ENCODE measurements at places on chromosomes 5 and 9.

GRCh38 chr5:665541-665955 is 27.6 kb downstream of the TPPP start:
- no peak for DNase-seq

DNA sequence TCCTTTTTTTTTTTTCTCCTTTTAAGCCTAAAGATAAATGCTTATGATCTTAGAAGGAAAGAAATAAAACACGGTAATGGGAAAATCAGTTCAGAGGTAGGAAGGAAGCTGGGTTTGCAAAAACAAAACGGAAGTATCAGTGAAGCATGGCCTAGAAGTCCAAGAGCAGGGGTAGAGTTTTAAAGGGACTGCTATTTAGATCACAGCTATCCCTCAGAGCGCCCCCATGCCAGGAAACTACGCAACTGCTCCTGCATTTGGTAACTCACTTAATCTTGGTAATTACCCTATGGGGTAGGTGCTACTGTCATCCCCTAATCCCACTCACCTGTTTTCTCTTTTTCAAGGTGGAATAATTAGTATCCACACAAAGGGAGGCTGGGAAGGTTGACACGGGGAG is 16.0 kb downstream of the TLE1 start:
- no peak for DNase-seq

GRCh38 chr5:68055686-68056085 is 159.9 kb upstream of the PIK3R1 start:
- DNase-seq = no peak

DNA sequence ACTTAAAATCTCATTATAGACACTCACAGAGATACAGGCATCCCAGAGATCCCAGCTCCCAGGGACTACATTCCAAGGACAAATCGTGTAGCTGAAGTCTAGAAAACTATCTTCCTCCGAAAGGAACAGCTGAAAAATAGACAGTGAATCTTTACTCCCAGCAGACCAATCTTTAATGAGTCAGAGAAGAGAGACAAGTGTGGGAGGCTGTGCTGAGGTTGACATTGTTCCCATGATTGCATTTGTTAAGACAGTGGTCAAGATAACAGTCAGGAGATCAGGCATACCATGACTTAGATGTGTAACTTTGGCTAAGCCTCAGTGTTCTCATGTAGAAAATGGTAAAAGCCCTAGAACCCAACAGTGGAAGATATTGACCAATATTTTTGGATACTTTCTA is 120.7 kb downstream of the PAPPA start:
- DNase-seq = no peak

DNA sequence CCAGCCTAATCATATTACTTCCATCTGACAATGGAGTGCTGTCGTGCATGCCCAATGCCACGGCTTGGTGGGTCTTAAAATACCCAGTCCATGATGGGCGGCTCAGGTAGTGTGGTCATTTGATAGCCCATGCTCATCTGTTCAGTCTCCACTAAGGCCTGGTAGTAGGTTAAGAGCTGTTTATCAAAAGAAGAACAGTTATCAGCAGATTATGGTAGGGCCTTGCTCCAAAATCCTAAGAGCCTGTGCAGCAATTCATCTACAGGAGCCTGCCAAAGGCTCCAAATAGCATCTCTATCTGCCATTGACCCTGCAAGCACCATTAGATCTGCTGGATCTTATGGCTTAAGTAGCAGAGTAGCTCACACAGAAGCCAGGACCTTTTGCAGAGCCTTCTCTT is 21.8 kb upstream of the NTRK2 start:
- no peak for DNase-seq

Data from muscle of back (tissue), 13 donors.